ENCODE measurements at places on chromosomes 5 and 9.

- no peak for DNase-seq
These were observed 978 bp upstream of the ADCY2 start for GRCh38 chr5:7394889-7395431.

DNA sequence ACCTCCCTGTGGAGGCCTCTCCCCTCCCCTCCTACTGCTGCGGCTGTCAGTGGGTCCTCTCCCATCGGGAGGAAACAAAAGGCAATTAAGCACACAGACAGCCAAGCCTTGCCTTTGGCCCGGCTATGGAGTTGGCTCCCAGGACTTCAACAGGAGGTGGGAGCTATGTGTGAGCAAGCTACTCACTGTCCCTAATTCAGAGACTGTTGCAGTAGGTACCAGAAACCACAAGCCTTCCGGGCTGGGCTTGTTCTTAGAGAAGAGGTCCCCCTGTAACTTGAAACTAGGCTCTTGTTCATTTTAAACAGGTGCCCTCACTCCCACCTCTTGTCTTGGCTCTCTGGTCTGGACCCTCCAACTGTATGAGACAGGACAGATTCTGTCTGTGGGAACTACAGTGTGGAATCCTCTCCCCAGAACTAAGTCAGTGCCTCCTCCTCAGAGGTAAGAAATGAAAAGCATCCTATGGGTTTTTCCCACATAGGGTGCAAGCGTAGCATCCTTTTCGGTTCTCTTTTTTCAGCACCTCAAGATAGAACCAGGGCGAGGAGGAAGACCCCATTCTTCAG, 561.1 kb downstream of the EBF1 start:
- no peak for DNase-seq

DNA sequence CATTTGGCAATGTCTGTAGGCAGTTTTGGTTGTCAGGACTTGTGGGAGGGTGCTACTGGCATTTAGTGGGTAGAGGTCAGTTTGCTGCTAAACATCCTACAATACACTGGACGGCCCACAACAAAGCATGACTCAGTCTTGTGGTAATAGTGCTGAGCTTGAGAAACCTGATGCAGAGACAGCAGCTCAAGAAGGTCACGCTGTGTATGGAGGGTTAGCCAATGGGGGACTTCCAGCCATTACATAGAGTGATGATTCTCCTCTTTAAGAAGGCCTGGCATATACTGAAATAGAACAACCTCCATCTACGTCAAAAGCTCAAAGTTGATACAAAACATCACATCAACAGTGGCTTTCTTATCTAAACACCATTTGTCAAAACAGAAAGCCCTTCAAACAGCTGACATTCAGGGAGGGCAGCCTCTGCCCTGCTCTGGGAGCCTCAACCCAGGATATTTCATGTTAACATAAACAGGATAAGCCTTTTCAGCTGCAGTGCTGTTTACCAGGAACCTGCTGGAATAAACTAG, 143.0 kb downstream of the GPBP1 start:
- DNase-seq: no peak

GRCh38 chr5:52903142-52903541, 86.0 kb upstream of the ITGA2 start:
- DNase-seq: no peak

DNA sequence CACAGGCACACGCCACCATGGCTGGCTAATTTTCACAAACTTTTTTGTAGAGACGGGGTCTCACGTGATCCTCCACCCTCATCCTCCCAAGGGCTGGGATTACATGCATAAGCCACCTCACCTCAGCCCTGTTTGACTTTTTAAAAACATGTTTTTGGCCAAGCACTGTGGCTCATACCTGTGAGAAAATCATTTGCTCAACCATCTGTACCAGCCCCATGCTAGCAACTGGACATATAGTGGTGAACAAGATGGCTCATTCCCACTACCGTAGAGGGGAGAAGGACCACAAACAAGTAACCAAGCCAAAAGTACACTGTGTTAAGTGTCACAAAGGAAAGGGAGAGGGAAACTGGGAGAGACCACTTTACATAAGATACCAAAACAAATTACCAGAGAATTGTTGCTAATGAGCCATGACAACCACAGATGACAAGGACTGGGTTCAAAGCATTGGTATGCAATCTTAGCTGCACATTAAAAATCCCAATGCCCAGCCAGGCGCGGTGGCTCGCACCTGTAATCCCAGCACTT, 19.2 kb downstream of the PPP2CA start:
- no peak for DNase-seq

DNA sequence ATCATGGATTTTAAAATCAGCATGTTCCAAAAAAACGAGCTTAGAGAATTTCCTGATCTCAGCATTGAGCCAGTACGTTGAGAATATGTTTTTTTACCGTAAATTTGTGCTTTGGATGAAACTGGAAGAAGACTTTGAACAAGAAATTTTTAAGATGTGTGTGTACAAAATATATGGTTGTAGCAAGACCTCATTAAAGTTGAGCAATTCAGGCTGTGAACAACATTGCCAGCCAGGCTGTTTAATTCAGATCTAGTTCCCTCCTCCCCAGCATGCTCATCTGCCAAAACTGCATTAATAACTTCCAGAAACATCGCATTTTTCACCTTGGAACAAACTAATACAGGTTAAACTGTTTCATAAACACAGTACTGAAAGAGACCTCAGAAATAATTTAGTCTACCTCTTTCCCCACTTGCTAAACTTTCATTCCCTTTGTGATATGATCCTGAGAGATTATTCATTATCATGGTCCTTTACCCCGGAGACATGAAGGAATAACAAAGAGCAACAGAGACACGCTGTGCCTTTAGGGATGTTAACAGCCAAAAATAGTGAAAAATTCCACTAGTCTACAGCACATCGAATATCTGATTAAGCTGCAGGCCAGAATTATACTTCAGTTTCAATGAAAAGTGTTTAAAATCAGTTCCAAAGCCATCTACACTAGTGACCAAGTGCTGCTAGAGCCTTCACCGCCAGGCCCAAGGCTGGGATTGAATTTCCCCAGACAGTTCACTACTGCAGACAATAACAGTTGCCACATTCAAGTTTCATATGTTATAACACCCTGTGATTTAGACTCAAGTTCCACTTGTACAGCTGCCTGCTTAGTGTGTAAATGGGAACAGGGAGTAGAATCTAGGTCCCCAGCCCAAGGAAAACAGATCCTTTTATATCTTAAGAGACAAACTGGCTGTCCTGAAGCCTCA, 89.6 kb downstream of the EFNA5 start:
- DNase-seq: no peak

- DNase-seq: no peak
These were observed 62.1 kb downstream of the C9orf50 start for GRCh38 chr9:129558551-129559505.

DNA sequence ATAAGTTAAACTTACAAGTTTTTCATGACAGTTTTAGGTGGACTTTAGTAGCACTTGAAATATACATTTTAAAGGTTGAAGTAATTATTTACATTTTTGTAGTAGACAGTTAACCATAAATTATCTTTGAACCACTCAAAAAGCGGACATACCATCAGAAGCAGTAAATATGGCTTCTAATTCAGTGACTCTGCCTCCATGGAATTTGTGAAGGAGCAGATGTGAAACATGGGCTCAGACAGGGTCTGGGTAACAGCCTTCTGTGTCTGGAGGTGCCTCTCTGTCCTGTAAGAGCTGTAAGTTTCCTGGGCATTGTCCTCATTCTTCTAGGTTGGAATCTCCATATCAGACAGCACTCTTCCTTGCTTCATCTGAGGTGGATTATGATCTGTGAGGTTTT, 12.4 kb downstream of the RLN2 start:
- no peak for DNase-seq

GRCh38 chr5:179495906-179496455, 54.4 kb upstream of the RUFY1 start:
- no peak for DNase-seq

DNA sequence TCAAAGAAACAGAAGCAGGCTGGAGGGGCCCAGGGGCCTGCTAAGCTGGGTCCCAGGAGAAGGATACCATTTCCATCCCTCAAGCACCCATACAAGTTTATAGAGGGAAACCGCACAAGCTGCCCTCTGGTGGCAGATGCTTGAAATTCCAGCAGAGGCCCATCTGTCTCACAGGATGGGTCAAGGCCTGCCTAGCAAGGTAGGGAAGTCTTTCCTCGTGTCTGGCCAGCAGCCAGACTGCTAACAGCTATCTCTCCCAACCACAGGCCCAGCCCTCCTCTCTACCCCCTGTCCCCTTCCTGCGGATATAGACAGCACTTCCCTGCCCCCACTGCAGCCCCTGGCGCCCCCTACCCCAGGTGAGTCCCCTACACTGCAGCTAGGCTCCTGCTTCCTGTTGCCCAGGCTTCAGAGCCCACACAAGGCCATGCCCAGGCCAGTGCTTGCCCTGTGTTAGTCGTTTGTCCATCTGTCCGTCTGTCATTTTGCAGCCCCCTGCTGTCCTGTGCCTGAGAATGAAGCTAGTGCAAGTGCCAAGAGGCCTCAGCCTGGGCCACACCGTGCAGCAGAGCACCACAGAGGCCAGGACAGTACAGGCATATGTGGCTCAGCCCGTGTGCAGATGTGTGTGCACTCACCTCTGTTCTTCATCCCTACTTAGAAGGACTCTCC, 26.2 kb downstream of the TCF7 start:
- DNase-seq: peak; percentile 45

- peak; percentile 3 for DNase-seq
These were observed at the start of gene F2R for GRCh38 chr5:76715736-76716455. TSS of gene F2R (plus strand) at chr5:76716126. CDS start at chr5:76716308, 182 bp downstream.

DNA sequence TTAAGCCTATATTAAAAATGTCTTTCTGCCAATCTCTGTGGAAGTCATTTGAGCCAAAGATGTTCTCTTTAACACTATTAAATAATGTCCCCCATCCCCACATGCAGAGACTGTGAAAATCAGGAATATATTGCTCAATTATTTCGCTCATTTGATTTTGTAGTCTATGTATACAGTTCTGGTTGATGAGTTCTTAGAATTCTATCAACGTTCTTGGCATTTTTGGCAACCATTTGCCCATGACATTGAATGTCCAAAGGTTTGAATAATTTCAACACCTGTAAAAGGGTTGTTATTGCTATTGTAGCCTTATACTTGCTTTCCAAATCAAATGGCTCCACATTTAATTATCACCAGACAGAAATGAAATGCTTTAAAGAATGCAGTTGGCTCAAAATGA, 536.1 kb downstream of the CAAP1 start:
- no peak for DNase-seq

- no peak for DNase-seq
These were observed 19.9 kb downstream of the TPPP start for GRCh38 chr5:673161-673830.

GRCh38 chr5:146137967-146138403, 32.6 kb upstream of the PLAC8L1 start:
- no peak for DNase-seq

DNA sequence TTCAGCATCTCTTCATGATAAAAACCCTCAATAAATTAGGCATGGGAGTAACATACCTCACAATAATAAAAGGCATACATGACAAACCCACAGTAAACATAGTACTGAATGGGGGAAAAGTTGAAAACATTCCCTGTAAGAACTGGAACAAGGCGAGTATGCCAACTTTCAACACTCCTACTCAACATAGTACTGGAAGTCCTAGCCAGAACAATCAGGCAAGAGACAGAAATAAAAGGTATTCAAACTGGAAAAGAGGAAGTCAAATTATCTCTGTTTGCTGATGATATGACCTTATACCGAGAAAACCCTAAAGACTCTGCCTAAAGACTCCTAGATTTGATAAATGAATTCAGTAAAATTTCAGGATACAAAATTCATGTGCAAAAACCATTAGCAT, 167.6 kb downstream of the TMEM38B start:
- DNase-seq: no peak

- no peak for DNase-seq
These were observed 115.9 kb downstream of the ATPSCKMT start for GRCh38 chr5:10133830-10134229.

DNA sequence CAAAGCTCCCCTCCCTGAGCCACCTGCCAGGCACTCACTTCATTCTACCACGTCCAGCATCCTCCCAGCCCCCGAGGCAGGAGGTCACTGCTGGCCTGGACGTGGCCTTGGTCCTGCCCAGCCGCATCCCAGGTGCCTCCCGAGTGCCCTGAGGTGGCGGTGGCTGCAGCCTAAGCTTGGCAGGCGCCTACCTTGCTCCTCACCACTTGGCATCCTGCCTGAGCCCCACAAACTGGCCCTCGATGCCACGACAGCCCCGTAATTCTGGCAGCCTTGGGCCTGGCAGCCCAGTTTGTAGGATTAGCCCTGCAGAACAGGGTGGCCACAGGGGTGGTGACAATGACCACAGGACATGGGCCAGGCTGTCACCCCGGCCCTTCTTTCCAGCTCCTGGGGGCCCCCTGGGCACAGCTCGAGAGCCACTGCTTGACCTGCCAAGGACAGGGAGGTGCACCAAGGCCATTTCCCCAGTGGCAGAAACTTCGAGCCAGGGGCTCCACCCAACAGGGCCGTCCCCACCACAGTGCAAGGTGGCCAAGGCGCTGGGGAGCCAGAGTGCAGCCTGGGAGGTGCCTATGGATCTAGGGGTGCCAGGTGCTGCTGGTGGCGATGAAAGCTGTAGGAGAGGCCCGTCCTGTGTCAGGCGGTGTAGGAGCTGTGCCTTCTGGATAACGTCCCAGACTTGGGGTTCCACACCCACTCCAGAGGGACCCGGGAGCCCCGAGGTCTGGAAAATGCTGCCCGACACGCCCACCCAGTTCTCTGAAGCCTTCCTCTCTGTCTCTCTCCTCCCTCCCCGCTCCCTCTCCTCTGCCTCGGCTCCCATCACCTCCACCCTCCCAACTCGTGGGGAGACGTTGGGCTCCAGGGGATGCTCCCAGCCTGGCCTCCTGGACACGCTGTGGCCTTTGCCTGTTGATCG, 18.4 kb downstream of the NKD2 start:
- DNase-seq: no peak

DNA sequence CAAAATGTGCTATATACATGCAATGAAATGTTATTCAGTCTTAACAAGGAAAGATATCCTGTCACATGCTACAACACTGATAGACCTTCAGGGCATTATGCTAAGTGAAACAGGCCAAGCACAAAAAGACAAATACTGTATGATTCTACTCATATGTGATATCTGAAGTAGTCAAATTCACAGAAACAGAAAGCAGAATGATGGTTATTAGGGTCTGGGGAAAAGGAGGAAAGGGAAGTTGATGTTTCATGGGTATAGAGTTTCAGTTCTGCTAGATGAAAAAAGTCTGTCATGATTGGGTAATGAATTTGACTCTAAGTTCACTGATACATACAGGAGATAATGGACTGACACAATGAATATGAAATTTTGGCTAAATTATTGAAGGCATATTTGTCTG, 11.2 kb upstream of the RIC1 start:
- DNase-seq: no peak

- no peak for DNase-seq
These were observed at the start of gene FBLL1 for GRCh38 chr5:168528521-168529373. TSS of gene FBLL1 (plus strand) at chr5:168529305. CDS start at chr5:168529505, 200 bp downstream.

GRCh38 chr9:137198902-137199283, 1.6 kb downstream of the TPRN start:
- DNase-seq: no peak

GRCh38 chr9:105858006-105858690, 163.8 kb downstream of the TMEM38B start:
- no peak for DNase-seq

DNA sequence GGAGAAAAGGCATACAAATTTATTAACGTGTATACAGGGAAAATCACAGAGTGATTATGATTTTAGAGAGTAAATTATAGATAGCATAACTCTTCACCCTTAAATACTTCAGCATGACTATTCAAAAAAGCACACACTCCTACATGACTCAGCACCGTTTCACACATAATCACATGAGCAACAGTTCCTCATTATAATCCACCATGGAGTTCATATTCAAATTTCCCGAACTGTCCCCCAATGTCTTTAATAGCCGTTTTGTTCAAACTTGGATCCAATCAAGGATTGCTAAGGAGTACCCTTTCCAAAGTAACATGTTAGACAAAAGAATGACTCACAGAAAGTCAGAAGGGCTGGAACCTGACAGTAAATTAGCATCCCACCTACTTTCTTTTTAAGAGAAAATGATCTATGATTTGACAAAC, 32.1 kb downstream of the RAPGEF1 start:
- DNase-seq: no peak
